ENCODE measurements at places on chromosomes 5 and 9.
A peak's percentile ranks its signal among the peaks of the same experiment; 100 is the strongest.

GRCh38 chr5:53164478-53165165, 55.1 kb upstream of the MOCS2 start:
- DNase-seq = no peak

- DNase-seq = no peak
Measured at GRCh38 chr5:43065387-43065947, 25.3 kb upstream of the ANXA2R start.

DNA sequence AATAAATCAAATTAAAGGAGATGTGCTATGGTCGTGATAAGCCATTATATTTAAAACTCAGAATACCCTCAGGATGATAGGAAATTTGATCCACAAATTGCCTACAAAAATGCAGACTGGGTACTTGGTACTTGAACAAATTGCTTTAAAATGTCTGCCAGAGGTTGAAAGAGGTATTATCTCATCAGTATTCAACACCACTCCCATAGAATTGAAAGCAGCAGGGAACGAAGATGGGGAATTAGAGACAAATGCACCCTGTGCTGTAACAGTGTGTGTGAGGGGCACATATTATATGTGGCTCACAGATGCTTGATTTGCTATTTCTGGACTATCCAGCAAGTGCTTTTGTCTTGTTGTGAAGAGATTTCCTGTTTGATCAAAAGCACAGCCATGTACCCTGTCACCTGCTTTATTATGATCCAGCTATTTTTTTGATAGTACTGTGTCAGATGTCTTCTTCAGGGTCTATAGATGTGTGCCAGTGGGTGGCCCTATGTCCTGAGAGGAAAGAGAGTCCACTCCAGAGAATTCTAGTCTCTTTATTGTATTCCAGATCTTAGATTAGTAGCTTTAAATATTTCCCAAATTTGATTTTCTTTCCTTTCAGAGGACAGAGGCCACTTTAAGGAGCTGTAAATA, 120.1 kb downstream of the XRCC4 start:
- no peak for DNase-seq

DNA sequence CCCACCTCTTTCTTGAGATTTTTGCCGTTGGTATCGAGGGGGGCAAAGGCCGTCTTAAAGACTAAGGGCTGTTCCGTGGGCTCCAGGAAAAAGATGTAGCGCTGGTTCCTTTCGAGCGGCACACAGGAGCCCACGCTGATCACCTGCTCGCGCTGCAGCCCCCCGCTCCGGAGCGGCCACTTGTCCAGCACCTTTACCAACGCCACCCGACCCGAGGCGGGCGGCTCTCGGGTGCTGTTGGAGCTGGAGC, 781 bp downstream of the NRG2 start:
- DNase-seq = no peak

DNA sequence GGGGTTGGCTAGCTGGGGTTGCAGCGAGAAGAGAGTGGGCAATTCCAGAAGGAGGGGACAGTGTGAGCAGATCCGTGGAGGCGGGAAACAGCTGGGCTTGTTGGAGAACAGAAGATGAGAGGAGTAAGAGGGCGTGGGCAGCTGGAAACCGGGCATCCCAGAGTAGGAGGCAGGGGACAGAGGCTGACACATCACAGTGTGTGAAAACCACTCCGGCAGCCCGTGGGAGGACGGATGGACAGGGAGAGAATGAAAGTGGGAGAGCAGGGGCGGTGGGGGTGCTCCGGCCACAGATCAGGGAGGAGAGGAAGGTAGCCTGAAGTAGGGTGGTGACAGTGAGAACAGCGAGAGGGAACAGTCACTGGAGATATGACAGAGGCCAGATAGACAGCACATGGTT, 8.3 kb upstream of the PSMB7 start:
- DNase-seq = no peak

- DNase-seq = no peak
Measured at GRCh38 chr5:117486879-117487391, 912.3 kb upstream of the SEMA6A start.

GRCh38 chr5:160298189-160298588, 14.2 kb downstream of the CCNJL start:
- DNase-seq = no peak

DNA sequence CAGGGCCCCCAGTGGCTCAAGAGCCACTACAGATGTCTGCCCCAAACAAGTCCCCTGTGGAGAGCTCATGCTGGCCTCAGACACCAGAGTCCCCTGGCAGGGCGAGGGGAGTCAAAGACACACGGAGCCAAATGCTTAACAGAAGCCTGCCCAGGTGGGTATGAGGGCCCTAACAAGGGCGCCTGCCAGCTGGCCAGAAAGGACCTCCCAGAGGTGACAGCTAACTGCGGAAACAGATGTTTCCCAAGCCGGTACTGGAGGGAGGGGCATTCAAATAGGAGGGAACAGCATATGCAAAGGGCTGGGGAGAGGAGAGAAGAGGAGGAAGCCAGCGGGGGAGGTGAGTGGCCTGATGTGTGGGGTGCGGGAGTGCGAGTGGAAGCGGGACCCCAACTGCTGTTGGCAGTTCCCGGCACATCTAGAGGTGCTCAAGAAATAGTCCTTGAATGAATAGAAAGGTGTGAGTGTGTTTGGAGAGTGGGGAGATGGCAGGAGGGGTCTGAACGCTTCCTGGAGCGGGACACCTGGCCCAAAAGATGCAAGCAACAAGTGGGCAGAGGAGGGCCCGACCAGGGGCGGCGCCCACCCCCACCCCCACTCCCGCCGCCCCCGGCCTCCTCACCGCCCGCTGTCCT, 824 bp downstream of the MXD3 start:
- no peak for DNase-seq

DNA sequence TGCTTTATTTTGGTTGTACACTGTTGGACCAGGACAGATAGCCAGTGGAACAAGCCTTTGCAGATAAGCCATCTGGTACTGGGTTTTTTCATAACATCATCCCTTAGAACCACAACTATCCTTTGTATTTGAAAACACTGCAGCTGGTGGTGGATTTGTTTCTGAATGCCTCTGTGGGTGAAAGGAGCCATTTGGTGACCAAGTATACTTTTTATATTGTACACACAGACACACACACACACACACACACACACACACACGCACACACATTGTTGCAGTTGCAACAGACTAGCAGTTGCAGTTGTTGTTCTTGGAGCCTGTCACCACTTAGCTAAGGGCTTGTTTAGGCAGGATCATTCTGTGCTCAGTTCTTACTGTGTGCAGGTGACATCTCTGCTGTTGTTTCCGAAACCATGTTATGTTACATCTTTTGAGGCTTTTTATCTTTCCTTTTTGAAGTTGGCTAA, 22.9 kb upstream of the CAVIN4 start:
- no peak for DNase-seq

DNA sequence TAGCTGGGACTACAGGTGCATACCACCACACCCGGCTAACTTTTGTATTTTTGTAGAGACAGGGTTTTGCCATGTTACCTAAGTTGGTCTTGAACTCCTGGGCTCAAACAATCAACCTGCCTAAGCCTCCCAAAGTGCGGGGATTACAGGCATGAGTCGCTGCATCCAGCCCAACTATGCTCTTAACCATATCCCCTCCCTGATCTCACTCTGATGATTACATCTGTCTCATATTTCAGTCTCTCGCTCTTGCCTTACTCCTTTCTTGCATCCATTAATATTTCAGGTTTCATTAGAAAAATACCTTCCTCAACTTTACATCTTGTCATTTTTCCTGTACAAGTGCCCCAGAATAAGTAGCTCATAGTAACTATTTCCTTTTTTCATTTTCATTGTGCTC, 61.0 kb upstream of the BASP1 start:
- no peak for DNase-seq

- DNase-seq = peak; percentile 67
Measured at GRCh38 chr9:133160742-133161546, 2.8 kb downstream of the GBGT1 start.

DNA sequence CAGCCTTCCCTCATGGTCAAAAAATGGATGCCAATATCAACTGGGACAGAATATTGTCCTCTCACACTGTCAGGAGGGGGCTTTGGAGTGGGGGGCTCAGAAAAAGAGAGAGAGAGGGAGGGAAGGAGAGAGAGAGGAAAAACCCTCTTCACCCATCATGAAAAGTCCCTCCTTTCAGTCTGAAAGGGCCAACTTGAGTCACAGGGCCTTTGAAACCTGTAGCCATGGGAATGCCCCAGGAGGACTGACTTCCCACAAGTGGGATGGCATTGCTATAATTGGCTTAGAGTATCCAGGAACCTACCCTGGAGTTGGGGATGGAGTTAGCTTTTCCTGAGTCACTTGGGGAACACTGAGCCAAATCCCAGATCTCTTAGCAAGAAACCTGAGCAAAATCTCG, 41.2 kb downstream of the DNAJC21 start:
- no peak for DNase-seq

DNA sequence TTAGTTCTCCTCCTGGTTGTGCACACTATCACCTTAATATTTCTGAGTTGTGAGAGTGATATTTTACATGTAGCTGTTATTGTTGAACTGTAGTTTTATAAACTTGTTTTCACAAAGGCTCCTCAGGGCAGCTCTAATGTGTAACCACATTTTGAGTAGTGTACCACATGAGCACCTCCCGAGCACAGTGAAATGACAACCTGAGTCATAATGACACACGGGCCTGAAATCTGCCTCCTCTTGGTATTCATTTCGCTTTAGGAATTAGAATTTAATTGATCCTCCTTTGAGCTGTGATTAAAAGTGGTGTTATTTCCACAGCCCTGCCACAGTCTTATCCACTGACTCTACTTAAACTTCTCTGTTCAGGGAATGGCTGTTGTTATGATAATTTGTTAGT, 7.9 kb downstream of the MTRR start:
- DNase-seq = no peak

DNA sequence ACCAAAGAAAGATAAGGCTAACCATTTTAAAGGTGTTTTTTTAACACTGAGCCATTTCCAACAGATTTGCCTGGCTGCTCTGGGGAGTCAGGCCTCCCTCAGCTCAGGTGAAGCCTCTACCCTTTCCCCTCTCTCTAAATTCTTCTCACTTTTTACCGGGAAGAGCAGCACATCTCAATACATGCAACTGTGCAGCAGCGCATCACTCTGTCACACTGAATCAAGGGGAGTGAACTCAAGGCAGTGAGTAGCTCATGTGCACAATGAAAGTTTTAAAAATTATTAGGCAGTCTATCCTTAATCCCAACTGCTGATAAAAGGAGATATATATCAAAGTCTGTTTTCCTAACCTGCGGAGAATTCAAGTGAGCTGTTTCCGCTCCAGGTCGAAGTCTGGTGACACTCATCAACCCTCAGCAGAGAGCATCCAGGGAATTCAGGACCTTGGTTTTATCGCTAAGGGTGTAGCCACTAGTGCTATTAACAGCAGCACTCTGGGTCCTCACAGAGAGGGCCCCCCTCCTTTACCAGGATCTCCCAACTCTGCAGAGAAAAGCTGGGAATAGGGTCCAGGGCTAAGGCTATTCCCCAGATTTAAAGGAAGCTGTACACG, 1.0 kb downstream of the CEMIP2 start:
- DNase-seq = no peak

GRCh38 chr9:118647331-118647730, 721.9 kb downstream of the BRINP1 start:
- no peak for DNase-seq

GRCh38 chr9:3528451-3528850, 2.6 kb upstream of the RFX3 start:
- no peak for DNase-seq

- no peak for DNase-seq
Measured at GRCh38 chr5:179318221-179318955, 26.9 kb downstream of the ADAMTS2 start.

DNA sequence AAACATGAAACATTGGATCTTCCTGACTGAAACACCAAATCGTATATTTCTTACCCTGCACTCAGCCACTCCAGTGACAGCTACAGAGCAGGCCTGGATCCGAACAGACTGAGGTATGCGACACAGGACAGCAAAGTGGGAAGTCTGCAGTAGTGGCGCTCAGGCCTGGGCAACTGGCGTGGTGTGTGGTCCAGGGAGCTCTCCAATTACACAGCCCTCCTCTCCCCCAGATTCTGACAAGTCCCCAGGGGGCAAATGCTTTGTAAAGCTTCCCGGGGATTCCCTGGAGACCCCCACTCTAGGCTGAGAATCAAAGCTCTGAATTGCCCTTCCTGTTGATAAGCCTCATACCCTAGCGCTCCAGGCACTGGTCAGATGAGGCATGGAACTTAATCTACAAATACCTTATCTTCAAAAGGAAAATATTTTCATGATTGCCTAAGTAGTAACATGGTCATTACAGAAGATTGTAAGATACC, 104.8 kb upstream of the ERCC6L2 start:
- DNase-seq = no peak

GRCh38 chr9:72808446-72808768, 144.4 kb downstream of the ALDH1A1 start:
- DNase-seq = no peak

DNA sequence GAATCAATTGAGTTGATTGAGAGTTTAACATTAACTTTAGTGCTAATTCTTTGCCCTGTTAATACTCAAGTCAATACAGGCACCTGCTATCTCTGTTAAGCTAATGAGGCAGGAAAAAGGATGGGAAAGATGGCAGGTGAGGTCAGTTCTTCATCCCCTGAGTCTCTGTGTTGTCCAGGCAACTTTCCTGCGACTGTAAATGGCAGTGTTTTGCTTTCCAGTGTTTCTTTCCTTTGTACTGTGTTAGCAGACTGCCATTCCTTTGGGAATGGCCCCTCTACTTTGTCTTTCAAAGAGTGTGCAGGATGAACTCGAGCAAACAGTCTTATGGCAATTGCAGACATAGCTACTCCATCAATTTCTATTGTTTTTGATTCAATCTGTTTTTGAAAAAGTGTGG, 202.2 kb upstream of the VLDLR start:
- no peak for DNase-seq

DNA sequence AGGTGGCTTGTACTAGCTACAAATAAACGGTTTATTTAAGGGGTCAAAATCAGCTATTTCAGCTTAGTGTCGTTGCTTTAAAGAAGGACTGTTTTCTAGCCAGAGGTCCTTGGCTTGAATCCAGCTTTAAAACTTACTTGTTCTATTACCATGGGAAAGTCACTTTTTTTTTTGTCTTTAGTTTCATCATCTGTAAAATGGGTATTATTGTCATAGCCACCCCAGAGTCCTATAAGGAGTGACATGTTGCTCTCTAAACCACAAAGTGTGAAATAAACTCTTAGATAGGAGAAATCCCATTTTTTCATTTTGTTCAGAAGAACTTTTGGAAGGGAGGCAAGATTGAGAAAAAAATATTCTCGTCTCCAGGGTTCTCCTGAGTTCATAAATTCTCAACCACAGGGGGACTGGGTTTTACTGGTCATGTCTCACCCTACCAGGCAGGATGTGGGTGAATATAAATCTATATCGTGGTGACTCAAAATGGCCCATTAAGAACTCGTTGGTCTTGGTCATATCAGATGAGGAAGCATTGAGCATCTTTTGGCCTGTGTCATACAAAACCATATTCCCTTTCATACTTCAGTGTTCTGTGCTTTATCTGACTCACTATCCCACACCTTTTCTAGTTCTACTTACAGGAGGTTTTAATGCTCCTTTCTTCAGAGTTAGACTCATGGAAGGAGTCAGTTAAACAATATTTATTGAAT, 202.7 kb upstream of the NR3C1 start:
- DNase-seq = no peak

DNA sequence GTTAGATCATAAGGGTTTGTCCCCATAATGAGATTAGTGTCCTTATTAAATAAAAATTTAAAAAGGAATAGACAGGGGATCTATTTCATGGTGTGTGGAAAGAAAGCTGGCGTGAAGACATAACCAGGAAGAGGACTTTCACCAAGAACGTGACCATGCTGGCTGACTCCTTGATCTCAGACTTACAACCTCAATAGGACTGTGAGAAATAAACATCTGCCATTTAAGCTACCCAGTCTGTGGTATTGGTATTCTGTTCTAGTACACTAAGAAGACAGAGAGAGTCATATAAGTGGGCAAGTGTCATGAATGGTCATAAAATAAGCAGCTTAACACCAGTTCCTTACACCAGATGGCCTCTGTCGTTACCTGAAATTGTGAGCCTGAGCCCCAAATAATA, 259.4 kb upstream of the CCNG1 start:
- no peak for DNase-seq

Data from urothelium cell line (cell line).